Retina (tissue), 1 donor: ENCODE measurements at places on chromosomes 5 and 9.

DNA sequence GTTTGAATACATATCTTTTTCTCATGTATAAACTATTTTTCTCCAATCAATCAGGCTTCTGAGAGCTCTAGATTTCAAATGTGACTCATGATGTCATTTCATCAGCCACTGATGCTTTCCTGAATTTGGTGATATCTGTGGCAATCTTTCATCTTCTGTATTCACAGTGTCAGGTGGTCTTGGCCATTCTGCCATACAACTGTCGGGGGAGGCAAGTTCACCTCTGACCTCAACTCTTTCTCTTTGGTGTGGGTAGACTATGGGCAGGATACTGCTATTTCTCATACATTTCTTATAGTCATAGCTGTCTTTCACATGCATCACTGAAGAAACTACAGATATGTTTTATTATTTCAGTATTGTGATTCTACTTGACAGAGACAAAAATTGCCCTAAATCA lies 414.1 kb upstream of the MEF2C start:
- DNase-seq: no peak

- DNase-seq: peak; percentile 69
These were observed 155.5 kb upstream of the NMUR2 start for GRCh38 chr5:152560512-152561137.

GRCh38 chr5:123087173-123088030 lies 1.6 kb upstream of the PRDM6 start:
- peak; percentile 62 for DNase-seq

DNA sequence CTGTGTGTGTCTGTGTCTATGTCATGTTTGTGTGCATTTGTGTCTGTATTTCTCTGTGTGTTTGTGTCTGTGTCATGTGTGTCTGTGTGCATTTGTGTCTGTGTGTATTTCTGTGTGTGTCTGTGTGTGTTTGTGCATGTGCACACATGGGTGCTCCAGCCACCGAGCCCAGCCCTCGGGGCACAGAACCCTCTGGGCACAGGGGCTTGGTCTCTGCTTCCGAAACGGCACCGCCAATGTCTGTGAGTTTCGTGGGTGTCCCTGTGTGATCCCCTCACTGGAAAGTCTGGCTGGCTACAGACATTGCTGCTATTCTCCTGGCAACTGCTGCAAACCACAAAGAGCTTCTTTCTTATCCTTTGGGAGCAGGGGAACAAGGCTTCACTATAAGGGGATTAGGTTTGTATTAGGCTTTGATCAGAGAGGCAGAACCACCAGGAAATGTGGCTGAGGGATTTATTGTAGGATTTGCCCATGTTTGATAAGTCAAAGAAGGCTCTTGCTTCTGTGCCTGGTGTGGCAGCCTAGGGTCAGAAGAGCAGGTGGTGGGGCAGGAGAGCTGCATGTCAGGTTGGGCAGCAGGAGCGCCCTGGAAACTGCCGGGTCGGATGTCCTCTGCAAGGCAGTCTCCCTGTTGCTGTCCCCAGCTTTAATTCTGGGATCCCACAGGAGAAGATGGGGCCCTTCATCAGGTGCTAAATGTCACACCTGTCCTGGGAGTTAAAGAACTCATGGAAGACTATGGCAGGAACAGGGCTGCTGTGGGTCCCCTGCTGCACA lies 39.6 kb upstream of the FCN1 start:
- no peak for DNase-seq

DNA sequence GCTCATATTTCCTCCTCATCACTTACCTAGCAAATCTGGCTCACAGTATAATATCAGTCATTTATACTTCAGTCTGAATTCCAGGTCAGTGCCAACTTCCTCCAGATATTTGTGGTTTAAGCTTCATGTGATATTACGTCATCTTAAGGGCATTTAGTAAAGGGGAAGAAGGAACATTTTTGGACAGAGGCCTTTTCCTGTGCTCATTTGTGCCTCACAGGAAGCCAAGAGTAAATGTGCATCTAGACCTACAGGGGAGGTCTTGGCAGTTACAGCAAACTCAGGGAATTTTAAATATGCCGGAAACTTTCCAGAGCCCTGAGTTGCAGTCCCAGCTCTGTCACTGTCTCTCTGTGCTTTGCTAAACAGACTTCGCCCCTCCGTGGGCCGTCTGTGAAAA lies 12.3 kb upstream of the KCNIP1 start:
- no peak for DNase-seq

- DNase-seq: no peak
These were observed 2.3 kb downstream of the MEGF9 start for GRCh38 chr9:120711841-120712538.

- no peak for DNase-seq
These were observed 177.0 kb downstream of the DCP2 start for GRCh38 chr5:113153512-113154097.

- DNase-seq: no peak
These were observed 1.4 kb downstream of the RALGPS1 start for GRCh38 chr9:126915846-126916543.

- DNase-seq: no peak
These were observed 57.5 kb downstream of the CSF2 start for GRCh38 chr5:132130918-132131715.

DNA sequence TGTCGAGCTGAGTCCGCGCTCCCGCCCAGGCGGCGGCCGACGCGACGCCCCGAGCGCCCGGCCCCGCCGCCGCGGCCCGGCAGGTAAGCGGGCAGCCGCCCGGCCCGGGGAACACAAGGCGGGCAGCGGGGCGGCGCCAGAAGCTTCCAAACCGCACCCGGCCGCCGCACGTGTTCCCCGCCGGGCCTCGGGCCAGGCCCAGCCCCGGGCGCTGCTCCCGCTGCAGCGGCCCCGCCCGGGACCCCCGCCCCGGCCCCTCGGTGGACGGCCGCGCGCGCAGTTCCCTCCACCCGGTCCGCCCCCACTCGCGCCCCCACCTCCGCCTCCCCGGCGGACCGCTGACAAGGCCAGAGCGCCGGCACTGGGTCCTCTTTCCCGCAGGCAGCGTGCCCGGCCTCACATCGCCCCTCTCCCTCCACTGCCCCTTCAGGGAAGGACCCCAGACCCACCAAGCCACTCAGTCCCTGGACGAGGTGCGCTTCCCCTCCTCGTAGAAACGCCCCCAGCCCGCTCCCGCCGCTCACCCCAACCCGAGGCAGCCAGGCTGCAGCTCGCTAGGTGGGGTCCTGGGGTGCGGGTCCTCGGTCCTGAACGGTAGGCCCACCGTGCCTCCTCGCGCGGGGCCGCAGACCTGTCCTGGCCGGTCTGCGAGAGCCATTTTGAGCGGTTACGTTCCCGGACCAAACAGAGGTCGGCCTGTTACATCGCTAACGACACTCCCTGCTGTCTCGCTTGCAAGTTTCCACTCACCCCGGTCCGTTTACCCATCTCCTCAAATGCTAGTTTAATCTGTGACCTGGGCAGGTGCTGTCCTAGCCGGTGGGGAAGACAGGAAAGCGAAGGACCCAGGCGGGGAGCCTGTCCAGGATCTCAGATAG lies 475 bp downstream of the WDR5 start:
- DNase-seq: peak; percentile 57

DNA sequence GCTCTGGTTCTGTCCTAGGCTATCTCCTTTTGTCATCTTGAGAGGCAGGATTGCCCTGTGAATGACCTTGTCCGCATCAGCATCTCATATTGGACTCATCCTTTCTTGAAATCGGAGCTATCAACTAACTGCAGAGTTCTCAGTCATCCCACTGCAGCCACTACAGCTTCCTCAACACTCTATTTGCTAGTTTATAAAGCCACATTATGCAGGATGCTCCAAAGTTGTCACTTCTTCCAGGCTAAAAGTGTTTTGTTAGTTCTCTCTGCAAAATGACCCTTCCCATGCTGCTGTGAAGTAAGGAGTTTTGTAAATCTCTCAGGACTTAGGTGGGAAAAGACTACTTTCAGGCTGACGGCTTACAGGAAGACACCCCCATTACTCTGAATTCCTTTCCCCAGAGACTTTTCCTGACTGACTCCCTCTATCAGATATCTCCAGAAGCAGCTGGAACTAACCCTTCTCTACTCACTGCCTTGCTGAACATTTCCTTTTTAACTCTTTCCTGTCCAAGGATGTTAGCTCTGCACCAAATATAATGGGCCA lies 257.6 kb downstream of the NFIB start:
- DNase-seq: no peak

DNA sequence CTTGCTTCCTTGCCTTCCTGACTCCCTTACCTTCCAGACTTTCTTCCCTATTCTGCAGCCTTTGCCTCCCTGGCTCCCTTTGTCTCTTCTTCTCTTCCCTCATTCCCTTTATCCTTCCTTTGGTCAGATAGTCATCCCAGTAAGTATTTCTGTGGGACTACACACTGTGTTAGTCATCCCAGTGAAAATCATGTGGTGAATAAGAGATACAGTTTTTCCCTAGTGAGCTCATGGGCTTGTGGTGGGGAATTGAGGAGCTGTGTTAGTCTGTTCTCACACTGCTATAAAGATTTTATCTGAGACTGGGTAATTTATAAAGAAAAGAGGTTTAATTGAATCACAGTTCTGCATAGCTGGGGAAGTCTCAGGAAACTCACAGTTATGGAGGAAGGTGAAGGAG lies 109.8 kb upstream of the EDIL3 start:
- no peak for DNase-seq

DNA sequence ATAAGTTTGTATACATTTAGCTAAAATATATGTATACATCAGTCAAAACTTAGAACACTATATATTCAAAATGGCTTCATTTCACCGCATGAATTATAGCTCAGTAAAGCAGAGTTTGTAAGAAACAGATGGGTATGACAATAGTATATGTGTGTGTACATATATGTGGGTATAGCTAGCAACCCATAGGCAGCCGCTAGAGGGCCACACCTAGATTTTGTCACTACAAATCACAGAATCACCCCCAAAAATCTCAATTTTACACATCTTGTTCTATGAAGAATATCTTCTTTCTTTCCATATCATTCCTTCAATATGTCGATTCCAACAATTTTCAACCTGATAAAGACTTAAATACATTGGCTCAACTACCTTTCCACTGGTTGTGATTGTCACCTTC lies 357.8 kb upstream of the CCNG1 start:
- no peak for DNase-seq

DNA sequence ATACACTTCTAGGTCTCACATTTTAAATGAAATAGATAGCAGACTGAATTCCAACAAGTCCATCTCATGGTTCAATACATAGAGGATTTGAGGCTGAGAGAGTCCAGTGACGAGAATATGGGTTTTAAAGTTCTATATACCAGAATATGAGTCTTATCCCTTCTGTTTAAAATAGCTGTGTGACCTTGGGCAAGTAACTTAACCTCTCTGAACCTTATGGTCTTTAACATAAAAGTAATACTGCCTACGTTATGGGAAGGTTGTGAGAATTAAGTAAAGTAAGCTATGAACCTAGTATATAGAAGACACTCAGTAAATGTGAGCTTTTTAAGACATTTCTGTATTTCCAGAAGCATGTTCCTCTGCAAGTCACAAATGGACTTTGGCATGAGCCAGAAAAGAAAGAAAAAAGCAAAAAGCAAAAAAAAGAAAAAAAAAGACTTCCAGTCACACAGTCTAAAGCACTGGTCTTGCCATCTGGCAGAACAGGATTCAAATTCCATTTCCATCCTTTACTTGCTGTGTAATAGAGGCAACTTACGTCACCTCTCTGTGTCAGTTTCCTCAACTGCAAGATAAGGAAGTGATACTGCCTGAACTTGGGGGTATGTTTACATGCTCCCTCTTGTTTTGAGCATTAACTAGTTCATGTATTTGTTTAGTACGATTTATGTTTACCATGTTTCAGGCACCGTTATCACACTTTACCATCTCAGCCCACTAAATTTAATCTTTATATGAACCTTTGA lies 248.2 kb downstream of the TRIM32 start:
- no peak for DNase-seq

- DNase-seq: no peak
These were observed 117.9 kb downstream of the NRG2 start for GRCh38 chr5:139925216-139925562.

DNA sequence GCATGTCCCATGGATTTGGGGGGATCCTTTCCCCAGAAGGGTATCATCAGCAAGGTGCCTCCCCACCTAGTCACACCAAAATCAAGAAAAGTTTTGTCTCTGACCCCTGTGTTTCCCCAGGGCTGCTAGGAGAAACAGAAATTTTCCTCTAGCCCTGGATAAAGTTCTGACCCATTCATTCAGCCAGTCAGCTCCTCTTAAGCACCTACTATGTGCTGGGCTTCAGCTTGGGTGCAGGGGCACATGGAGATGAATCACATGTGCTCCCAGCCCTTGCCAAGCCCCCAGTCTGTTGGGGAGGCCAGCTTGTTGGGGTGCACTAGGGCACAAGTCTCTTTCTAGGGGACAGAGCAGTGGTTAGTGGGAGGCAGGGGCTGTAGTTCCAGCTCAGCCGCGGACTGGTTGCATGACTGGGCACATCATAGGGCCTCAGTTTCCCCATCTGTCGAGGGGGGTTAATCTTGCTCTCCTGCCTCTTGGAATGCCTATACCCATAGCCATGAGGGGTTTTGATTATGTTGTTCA lies 3.9 kb downstream of the DAB2IP start:
- peak; percentile 1 for DNase-seq

GRCh38 chr5:143436871-143437270 lies 33.4 kb upstream of the NR3C1 start:
- no peak for DNase-seq

DNA sequence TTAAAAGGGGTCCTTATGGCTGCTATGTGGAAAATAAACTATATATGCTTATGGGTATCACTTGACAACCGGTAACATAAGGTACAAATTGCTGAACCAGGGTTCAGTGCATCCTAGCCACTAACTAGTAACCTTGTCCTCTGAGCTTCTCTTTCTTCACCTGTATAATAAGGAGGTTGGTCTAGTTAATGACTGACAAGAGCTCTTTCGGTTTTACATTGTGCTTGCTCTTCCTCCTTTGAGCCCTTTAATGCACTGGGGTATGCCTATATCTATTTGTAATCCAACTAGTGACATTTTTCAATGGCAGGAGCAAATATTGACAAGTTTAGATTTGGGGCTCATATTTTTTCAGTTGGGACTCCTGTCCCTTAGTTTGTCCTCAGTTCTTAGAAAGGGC lies 66.1 kb downstream of the NPR3 start:
- DNase-seq: no peak

GRCh38 chr5:169913479-169913878 lies 66.8 kb downstream of the INSYN2B start:
- no peak for DNase-seq

GRCh38 chr5:150541895-150542294 lies 34.0 kb downstream of the NDST1 start:
- DNase-seq: no peak

- no peak for DNase-seq
These were observed 29.6 kb downstream of the C5orf58 start for GRCh38 chr5:170262061-170263045.

GRCh38 chr9:16068476-16068875 lies 515.6 kb downstream of the CCDC171 start:
- DNase-seq: no peak

DNA sequence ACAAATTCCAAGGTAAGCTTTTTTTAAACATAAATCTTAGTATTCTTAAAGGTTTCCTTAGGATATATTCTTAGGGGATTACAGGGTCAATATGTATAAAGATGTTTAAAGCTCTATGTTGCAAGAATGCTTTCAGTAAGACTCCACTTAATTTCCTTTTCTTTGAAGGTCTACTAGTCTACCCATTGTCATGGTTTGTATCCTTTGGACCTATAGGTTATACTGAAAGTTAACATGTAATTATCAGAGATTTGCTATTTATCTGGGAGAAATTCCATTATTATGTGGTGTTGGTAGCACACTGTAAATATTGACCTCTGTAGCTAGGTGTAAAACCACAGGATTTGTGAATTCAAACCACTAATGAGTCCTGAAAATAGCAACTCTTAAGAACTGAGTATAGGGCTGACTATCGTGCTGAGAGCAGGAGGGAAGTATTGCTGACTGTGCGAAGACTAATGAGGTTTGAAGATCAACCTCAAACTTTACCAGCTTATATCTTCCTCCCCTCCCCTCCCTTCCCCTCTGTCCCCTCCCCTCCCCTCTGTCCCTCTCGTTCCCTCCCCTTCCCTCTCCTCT lies 85.6 kb downstream of the GADD45G start:
- DNase-seq: no peak
